Cerebellar nuclear complex (tissue), 1 donor: ENCODE measurements at places on chromosomes 5 and 9.

DNA sequence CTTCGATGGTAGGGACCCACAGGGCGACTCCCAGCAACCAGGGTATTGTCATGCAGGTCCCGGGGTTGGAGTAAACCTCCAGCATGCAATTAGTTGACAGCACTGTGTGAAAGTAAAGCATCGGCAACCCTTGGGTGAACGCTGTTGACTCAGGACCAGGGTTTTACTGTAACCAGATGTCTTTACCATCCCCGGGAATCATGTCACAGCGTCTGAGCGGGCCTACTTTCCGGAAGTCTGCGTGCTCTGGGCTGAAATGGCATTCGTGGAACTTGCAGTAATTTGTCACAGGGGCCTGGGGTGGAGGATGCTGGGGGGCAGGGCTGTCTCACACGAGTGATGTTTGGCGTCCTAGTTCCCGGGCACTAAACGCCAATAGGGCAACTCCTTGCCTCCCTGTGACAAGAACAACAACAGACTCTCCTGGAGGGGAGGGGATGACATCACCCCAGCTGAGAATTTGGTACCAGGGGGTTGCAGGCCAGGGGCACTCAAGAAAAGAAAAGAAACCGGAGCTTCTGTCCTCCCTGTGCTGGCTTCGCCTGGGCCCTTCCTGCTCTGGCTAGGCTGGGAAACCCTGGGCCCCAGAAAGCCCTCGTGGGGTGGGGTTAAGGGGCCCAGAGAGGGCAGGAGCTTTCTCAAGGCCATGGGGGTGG, 10.1 kb upstream of the UBAC1 start:
- DNase-seq, result no peak

- no peak for DNase-seq
Measured at GRCh38 chr9:14312719-14313377, 1.1 kb downstream of the NFIB start.

GRCh38 chr9:131631306-131631705, 86.0 kb downstream of the PRRT1B start:
- no peak for DNase-seq

GRCh38 chr5:146313027-146313426, 25.6 kb upstream of the POU4F3 start:
- no peak for DNase-seq

GRCh38 chr5:173015192-173015591, 31.6 kb downstream of the ATP6V0E1 start:
- no peak for DNase-seq

GRCh38 chr9:130138791-130139190, 33.4 kb upstream of the NCS1 start:
- DNase-seq, result no peak

DNA sequence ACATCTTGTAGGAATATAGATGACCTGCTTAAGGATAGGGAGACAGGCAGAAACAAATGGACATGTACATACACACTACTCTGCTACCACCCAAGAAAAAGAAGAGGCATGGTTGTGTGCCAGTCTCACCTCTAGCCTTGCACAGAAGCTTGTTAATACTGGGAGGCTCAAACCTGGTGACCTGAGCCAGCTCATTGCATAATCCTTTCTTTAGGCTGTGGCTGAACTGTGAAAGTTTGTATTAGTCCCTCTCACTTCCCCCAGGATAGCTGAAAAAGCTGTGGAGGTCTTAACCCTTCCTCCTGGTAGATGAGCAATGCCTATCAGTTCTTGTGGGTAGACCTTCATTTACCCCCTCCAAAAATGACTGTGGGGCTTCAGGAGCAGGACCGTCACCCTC, 28.7 kb downstream of the TPD52L3 start:
- no peak for DNase-seq

- DNase-seq, result no peak
Measured at GRCh38 chr9:94277885-94278536, 18.9 kb downstream of the ZNF169 start.

DNA sequence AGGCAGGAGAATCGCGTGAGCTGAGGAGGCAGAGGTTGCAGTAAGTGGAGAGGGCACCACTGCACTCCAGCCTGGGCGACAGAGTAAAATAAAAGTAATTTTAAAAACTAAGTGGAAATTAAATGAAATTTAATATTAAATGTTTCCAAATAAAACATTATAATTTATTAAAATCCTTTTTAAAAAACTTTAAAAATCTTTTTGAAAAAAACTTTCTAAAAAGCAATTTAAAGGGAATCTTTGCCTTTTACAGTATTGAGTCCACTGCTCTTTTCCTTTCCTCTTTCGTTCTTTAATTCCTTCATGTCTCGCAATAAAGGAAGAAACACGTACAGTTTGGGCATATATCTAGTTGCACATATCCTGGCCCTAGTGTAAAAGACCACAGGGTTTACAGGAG, 77.8 kb upstream of the DMRT1 start:
- no peak for DNase-seq

GRCh38 chr9:97527626-97528528, 26.4 kb downstream of the TMOD1 start:
- no peak for DNase-seq

DNA sequence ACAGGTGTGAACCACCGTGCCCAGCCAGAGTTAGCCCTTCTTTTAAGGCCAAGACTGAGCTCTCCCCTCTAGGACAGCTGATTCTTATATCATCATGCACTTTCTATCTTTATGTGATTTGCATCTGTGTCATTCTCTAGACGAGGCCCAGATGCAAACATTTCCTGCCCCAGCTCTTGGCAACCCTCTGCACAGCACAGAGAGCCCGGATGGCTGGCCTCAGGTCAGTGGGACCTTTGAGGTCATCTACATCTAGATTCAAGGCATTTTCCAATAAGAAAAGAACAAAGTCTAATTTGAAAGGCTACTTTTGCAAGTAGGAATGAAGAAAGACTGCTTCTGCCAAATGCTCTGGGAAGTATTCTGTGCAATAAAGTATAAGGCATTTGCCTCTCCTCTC, 109.0 kb upstream of the DAB2 start:
- DNase-seq, result no peak

DNA sequence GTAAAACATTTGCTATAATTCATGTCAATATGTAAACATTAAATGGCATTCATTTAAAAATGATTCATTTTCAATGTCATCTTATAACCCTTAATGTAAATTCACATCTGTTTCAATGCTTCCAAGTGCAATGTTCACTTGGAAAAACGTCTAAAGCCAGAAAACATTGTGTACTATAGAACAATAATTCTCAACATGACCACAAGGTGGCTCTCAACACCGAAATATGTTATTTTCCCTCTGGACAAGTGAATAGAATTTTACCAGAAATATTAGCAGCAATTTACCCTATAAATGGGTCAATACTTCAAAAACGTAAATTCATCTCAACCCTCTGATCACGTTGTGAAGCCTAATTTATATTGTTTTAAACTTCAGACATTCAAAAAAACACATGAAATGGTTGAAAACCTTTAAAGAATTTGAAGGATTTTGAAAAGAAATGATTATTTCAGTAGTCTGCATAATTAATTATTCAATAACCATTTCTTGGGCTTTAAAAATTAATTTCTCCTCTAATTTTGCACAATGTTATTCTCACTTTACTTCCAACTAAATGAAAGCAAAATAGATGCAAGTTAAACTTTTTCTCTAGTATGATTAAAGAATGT, 11.0 kb downstream of the CDH10 start:
- DNase-seq, result no peak

GRCh38 chr9:37949576-37949975, 45.6 kb upstream of the SLC25A51 start:
- DNase-seq, result no peak

DNA sequence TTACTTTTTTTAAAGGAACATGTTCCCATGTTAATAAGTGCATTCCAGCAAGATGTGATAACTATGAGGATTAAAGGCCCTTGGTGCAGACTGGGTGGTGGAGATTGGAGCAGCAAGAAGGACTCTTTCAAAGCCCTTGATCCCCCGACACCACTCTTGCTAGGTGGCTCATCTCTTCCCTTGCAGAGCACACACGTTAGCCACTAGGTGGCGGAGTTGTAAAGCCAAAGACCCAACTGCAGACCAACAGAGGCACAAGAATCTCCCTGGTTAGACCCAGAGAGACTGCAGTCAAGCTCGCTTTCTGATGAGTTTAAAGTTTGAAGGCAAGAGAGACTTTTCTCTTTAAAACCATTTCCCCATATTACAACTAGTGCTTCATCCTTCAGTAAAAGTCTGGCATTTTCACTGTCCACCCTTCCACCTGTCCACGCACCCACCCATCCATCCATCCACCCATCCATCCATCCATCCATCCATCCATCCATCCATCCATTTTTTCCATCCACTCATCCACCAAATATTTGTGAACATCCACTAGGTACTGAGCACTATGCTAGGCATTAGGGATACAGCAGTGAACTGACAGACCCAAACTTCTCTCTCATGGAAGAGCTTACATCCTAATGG, 226.9 kb downstream of the MSX2 start:
- no peak for DNase-seq

GRCh38 chr9:97632248-97632984, 752 bp downstream of the TSTD2 start:
- DNase-seq, result no peak

- no peak for DNase-seq
Measured at GRCh38 chr5:168022446-168023169, 268.8 kb upstream of the WWC1 start.

GRCh38 chr5:178340187-178340586, 107.6 kb upstream of the PHYKPL start:
- DNase-seq, result no peak
